ENCODE measurements at places on chromosomes 3 and 15.

DNA sequence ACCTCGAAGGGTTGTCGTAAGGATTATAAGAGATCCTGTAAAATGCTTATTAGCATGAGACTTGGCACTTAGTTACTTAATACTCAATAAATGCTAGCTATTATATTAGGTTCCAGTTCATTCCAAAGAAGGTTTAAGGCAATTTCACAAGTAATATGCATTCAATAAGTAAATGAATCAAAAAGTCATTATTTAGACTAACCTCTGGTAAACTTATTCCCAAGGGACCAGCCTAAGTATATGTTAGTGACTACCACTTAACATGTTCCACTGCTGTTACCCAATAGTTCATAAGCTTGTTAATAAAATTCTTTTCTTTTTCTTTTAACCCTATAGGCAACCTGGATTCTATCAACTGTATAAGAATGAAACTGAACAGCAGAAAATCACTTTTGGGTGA lies 5.1 kb downstream of the PDCD10 start:
- no peak for DNase-seq

GRCh38 chr3:7978087-7978422 lies 523.6 kb upstream of the LMCD1 start:
- DNase-seq, result peak; percentile 88

DNA sequence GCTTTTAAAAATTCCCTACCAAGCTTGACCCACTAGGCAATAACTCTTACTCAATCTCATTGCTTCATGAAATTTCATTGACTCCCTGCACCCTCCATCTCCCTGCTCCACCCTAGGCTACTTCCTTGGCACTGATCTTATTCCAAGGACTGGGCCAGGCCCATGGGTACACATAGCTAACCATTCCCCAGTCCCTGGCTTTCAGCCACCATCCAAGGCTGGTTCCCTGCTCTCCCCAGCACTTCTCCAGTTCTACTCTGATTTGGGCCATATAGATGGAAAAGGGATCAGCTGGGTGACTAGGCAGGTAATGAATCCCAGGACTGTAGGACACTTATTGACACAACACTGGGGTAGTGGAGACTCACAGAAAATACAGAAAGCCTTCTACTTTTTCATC lies 88.1 kb upstream of the NEO1 start:
- no peak for DNase-seq

DNA sequence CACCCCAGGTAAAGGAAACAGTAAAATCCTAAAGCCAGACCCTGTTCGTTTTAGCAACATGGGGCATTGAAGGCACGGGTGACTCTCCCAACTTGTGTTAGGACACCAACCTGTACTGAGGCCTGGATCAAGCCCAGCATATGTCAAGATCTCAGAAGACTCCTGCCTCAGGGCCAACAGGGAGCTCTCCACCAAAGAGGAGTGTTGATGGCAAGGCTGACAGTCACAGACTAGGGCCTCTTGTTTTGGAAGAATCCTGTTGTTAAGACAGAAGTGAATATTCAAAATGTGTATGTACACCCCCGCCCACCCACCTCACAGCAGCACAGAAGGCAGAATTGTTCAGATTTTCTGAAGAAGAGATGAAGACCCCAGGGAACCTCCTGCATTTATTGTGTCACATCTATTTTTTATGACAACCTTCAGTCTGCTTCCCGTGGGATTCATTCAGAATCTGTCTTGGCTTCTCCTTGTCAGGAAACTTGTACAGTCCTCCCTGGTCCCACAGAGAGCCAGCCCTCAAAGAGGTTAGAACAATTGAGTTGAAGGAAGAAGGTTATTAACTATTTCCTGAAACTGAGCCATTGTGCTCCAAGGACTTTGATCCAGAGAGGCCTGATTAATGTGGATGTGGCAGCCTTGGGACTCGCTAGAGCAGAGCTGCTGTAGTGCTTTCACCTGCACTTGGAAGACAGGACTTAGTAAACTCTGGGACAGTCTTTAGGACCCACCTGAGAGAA lies 61.7 kb upstream of the PLXNA1 start:
- DNase-seq, result no peak
